ENCODE measurements at places on chromosomes 4 and X.

GRCh38 chr4:158523990-158524535, 2.4 kb downstream of the RXFP1 start:
- DNase-seq = no peak

DNA sequence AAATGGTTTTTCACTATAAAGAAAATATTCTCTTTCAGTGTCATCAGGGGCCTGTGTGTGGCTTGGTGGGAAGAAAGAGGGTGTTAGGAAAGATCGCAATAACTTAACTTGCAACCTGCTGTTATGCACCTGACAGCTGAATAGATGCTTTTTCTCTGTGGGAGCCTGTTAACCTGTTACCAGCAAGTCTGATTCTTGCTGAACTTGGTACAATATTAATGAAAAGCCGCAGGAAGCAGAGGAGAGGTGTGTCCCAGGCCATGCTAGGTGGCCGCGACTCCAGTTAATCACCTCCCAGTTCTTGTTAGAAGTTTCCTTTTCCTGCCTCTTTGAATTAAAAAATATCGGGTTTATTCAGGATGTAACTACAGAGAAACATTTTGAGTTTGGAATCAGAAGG, 494.8 kb upstream of the AGA start:
- no peak for DNase-seq

DNA sequence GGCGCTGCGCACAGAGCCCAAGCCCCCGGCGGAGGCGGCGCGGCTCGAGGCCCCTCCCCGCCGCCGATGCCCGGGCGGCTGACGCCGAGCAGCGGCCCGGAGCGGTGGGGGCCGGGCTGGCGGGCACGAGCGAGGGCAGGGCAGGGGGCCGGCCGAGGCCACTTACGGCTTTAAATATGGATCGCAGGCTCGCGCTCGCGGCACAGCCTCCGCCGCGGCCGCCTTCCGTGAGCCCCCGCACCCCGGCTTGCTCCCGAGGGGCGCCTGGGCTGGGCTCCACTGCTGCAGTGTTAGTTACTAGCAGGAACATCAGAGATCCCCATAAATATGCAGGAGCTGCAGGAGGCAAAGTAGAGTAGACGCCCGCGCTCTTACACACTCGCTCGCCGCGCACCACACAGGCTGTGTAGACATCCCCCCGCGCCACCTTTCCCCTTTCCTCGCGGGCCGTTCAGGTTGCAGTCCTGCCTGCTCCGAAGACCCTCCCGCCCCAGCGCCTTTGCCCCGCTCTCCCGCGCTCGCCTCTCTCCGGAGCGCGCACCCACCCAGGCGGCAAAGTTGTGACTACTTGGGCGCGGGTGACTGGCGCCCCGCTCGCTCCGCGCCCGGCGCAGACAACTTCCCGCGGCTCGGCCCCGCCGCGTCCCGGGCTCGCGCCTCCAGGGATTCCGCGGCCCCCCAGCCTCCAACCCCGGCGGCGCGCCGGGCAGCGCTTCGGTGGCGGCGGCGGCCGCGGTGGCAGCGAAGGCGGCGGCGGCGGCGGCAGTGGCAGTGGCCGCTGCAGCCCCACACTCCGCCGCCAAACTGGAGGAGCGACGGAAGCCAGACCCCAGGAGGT, 152.0 kb upstream of the SLC4A4 start:
- peak; percentile 77 for DNase-seq

DNA sequence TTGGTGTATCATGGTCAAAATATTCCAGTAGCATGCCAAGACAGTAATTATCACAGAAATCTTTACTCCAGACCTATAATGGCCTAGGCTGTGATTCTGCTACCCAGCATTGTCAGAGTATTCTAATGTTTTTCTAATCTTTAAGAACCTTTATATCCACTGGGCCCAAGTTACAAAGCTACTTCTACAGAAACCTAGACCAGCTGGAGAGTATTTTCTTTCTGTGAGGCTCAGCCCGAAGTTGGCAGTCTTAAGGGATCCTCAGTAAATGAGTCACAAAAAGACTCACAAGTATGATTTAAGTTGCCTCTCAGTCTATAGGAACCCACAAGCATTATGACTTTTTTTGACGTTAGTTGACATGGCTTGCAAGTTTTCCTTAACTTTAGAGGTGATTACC, 638.5 kb upstream of the FAM241A start:
- DNase-seq = no peak

- no peak for DNase-seq
Observed at GRCh38 chr4:106971636-106972035, 64.5 kb downstream of the DKK2 start.

GRCh38 chrX:70454441-70455365, 10.1 kb downstream of the DLG3 start:
- peak; percentile 73 for DNase-seq

All from GM13977 (cell line).